Renal cortex interstitium (tissue), 15 donors: ENCODE measurements at places on chromosomes 11 and 22.
A peak's percentile ranks its signal among the peaks of the same experiment; 100 is the strongest.

DNA sequence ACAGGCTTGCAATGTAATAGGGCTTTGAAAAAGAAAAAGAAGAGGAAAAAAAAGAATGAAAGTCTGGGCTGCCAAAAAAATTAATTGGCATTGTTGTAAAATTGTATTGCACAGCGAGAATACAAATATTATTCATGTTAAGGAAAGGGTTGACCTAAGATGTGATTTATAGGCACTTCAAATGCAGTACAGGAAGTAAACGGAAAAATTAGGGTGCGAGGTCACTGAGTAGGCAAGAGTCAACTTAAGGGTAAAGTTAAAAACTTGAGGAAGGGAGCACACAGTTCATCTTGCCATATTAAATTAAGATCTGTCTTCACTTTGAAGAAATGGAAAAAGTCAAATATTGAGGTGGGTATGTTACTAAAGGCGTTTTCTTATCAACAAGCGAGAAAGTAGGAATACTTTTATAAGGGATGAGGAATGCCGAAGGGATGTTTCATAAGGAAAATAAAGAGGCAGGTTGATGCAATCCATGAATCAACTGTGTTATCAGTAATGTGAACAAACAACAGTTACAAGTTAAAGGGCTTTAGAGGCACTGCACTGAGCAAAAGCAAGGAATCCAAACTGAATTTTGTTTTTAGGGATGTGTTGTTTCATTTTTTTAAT is 123.0 kb downstream of the WT1 start:
- no peak for DNase-seq

GRCh38 chr11:71086687-71087258 is 165.6 kb downstream of the SHANK2 start:
- DNase-seq, result peak; percentile 40

GRCh38 chr22:27982106-27982505 is 63.0 kb upstream of the PITPNB start:
- DNase-seq, result no peak

DNA sequence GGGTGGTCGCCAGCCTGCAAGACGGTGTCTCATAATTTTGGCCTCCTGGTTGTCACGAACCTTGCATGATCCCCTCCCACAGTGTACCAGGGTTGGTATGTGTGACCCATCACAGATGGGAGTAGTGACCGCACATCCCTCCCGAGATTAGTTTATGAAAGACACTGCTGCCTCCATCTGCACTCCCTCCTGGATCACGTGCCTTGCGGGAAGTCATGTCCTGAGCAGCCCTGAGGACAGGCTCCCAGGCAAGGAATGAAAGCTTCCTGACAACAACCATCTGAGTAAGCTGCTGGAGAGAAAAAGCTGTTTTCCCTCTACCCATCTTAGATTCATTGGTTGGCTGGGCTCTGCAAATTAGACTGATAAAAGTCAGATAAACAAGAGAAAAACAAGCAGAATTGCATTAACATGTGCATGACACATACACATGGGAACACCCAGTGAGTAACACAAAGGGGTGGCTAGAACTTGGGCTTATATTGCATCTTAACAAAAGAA is 14.4 kb upstream of the PAMR1 start:
- DNase-seq, result no peak

DNA sequence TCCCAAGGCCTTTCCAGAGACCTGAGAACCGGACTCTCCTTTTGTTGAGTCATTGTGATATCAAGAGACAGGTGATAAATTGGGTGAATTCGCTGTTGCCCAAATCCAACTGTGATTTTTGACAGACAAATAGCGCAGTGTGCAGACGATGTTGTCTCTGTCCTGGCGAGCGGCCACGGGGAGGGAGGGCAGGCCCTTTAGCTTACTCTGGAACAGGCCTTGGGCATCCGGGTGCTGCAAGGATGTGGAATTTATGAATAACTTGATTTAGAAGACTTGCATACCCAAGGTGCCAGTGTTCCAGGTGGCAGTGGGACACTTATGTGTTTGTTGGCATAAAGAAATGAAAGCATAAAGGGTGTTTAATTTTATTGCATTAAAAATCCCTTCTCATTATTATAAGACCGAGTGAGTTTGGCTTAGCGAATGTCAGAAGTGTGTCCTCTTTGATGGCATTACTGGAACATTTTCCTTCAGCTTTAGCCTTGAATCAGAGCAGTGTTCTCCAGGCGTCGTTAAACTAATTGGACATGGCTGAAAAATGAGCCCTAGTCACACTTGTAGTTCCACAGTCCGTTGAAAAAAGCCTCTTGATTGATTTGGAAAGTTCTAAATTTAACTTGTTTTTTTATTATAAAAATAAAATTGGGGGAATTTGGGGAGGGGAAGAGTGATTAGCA is 9.4 kb downstream of the LDLRAD3 start:
- DNase-seq, result no peak

DNA sequence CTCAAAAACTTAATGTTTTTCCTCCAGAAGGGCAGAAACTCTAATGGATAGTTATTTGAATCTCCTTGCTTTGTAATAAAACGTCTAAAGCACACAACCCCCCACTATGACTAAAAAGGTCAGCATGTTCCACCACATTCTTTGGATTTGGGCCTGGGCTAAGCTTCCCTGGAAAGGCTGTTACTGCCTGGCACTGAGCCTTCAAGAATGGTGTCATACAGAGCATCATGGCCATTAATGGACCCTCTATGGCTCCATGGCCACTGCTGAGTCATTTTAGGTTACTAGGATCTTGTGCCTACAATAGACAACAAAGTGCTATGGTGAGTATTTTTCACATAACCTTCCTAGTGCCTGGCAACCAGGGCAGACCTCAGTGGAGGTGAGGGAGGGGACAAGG is 242.6 kb upstream of the FAT3 start:
- no peak for DNase-seq

DNA sequence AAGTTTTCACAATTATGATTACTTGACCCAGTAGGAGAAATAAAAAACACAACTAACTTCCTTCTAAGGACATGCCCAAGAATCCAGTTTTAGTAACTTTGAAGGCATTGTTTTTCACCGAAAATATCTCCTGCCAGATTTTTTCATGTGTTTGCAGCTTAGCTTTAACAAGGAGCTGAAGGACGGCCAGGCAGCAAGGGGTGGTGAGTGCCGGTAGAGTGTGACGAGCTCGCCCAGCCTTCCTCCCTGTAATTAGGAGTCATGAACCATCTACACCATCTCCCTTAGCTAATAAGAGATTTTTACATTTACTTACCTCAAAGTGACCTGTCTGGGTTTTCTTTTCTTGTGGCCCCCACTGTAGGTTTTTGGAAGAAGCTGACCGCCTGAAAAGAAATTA is 72.0 kb downstream of the BMAL1 start:
- DNase-seq, result no peak

GRCh38 chr11:125603207-125603606 is 10.6 kb downstream of the STT3A start:
- no peak for DNase-seq

- DNase-seq, result no peak
These were observed 10.4 kb downstream of the PISD start for GRCh38 chr22:31651664-31652063.

GRCh38 chr11:134606251-134606650 is 194.2 kb upstream of the B3GAT1 start:
- DNase-seq, result no peak

DNA sequence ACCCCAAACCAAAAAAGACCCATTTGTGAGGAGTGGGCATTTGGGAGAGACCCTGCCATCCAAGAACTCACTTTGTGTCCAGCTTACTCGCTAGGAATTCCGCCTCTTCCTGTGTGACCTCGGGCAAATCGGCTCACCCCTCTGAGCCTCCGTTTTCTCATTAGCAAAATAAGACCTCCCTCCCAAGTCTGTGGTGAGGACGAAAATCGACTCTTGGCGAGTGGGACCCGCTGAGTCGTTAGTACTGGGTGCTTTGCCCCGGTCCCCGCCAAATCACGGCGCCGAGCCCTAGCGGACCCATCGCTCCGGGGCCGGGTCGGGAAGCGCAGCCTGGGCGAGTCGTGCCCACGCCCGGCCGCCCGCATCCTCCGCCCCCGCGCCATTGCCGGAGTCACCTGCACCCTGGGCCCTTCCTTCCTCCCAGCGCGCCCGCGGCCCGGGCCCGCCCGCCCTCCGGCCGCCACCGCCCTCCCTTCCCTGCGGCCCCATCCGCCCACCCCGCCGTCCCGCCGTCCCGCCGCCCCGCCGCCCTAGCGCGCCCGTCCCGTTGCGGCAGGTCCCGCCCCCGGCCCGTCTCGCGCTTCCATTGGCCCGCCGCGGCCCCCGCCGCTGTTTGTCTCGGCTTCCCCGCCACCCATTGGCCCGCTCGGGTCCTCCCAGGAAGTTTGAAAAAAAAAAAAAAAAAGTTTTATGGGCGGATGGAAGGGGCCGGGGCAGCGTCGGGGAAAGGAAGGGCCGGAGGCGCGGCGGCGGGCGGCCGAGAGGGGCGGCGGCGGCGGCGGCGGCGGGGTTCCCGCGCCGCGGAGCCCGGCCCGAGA is 48.9 kb downstream of the TRIOBP start:
- DNase-seq, result peak; percentile 90

GRCh38 chr22:35634943-35635540 is 13.2 kb upstream of the APOL6 start:
- no peak for DNase-seq

DNA sequence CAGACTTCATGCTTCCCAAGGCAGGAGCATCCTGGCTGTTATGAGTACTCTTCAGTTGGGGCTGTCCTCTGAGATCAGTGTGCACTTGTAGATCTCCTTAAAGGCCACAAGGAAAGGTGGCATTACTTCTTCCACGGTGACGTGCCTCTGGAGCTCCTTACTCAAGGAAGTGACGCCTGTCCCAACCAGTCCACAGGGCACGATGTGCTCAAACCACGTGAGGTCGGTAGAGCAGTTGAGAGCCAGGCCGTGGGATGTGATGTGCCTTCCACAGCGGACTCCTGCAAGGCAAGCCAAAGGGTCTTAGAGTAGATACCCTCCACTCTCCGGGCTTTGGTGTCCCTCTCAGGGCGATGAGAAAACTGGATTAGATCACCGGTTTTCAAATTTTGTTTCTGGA is 1.4 kb downstream of the LIPT2 start:
- DNase-seq, result no peak

- no peak for DNase-seq
These were observed 45.4 kb downstream of the CASP12 start for GRCh38 chr11:104852811-104853210.

DNA sequence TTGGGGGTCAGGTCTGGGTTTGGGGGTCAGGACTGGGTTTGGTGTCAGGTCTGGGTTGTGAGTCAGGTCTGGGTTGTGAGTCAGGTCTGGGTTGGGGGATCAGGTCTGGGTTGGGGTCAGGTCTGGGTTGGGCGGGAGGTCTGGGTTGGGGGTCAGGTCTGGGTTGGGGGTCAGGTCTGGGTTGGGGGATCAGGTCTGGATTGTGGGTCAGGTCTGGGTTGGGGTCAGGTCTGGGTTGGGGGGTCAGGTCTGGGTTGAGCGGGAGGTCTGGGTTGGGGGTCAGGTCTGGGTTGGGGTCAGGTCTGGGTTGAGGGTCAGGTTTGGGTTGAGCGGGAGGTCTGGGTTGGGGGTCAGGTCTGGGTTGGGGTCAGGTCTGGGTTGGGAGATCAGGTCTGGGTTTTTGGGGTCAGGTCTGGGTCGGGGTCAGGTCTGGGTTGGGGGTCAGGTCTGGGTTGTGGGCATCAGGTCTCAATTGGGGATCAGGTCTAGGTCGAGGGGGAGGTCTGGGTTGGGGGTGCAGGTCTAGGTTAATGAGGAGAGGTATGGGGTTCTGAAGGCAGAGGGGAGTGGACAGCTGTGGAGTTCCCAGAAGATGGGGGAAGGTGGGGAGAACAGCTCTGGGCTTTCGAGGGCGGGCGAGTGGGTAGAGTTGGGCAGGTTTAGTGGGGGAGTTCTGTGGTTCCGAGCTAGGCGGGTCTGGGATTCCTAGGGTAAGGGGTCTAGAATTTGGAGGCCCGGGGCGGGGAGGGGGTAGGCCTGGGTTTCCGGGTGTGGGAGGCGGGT is 629 bp downstream of the TTLL8 start:
- DNase-seq, result no peak

DNA sequence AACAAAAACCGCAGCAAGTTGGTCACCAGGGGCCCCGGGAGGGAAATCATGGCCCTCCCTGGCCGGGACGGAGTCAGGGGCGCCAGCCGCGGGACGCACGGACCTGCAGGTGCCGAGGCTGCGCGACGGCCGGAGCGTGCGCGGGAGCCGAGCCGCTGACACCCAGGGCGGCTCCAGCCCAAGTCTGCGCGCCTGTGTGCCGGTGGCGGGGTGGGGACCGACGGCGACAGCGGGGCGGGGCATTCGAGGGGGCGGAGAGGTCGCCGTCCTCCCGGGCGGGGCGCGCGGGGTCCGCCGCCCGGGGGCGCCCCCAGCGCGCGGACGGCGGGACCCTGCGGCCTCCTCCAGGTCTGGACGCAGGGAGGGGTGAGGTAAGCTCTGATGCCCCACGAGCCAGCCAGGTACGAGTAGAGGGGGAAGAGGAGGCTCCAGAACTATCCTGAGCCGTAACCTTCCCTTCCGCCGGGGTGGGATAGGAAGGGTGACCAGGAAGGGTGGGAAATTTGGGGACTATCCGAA is at the start of gene ESAM:
Gene ESAM, minus strand, starts transcription at position 186 of the 519 bp plus-strand sequence. Its CDS starts 136 bp downstream, at position 50.
- no peak for DNase-seq

GRCh38 chr11:46308631-46309419 is 31.4 kb downstream of the CREB3L1 start:
- DNase-seq, result no peak

- no peak for DNase-seq
These were observed 60.2 kb downstream of the SLN start for GRCh38 chr11:107651672-107652071.

- DNase-seq, result no peak
These were observed 22.4 kb upstream of the FDX1 start for GRCh38 chr11:110407315-110407714.

DNA sequence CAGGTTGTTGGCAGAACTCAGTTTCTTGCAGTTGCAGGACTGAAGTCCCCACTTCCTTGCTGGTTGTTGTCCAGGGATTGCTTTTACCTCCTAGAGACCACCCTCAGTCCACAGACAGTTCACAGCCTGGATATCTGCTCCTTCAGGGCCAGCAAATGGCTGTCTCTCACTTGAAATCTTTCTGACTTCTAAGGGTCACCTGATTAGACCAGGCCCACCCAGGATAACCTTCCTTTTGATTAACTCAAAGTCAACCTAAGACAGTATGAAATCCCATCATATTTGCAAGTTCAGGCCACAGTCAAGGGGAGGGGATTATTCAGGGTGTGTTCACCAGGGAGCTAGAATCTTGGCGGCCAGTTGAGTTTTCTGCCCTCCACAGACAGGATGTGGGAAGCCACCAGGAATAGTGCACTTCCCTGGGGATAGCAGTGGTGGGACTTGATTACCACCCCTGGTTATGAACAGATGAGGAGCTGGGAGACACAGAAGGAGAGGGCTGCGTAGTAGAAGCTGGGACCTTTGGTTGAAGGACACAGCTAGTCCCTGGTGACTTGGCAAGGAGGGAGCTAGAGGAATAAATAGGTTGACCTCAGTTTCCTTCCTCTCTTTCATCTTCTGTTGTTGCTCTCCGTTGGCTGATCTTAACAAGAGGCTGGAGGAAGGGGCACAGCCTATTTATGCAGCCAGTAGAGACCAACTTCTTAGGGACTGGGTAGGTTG is 33.4 kb downstream of the MIAT start:
- DNase-seq, result no peak

DNA sequence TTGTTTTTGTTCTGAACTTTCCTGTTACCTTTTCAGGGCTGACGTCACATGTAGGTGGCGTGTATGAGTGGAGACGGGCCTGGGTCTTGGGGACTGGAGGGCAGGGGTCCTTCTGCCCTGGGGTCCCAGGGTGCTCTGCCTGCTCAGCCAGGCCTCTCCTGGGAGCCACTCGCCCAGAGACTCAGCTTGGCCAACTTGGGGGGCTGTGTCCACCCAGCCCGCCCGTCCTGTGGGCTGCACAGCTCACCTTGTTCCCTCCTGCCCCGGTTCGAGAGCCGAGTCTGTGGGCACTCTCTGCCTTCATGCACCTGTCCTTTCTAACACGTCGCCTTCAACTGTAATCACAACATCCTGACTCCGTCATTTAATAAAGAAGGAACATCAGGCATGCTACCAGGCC is 3.5 kb upstream of the TSSC4 start:
- no peak for DNase-seq
